Progenitor cell of endocrine pancreas (in vitro differentiated cells): ENCODE measurements at places on chromosomes 16 and 17.

DNA sequence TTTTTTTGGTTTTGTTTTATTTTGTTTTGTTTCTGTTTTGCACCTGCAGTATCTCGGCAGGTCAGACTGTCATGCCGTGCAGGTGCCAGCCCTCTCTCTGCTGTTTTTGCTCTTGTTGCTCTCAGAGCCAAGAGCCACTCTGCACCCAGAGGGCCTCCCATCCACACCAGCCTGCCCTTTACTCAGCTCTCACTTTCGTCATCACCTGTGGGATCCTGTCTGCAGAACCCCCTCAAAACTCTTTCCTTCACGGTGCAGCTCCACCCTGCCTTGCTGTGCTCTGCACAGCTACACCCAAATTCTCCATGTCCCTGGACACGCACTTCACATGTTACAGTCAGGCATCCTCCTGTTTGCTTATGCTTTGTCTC is 2.6 kb downstream of the AOC3 start:
- DNase-seq: no peak

GRCh38 chr17:59798111-59798510 is 90.7 kb downstream of the VMP1 start:
- DNase-seq: no peak

DNA sequence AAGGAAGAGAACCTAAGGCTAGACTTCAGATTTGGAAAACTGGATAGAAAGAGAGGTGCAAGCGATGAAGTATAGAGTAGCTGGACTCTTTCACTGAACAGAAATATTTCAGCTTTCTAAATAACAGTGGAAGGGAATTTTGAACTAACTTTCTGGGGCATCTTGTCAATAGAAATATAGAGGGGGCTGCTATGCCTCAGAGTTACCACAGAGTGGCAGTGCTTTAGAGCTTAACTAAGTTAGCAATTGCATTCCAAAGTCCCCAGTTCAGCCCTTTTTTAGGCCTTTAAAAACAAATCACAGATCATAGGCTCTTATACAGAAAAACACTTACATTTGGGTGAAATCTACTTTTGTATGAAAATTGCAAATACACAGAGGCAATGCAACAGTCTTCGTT is 154.2 kb upstream of the CDH8 start:
- no peak for DNase-seq

DNA sequence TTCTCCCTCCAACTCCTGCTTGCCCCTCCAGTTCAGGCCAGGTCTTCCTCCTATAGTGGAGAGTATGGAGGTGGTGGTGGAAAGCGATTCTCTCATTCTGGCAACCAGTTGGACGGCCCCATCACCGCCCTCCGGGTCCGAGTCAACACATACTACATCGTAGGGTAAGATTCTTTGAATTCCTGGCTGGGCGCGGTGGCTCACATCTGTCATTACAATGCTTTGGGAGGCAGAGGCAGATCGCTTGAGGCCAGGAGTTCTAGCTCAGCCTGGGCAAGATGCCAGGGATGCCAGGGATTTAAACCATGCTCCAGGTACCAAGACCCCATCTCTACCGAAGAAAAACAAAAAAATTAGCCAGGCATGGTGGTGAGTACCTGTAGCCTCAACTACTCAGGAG is 1.4 kb downstream of the ZG16 start:
- DNase-seq: no peak

- no peak for DNase-seq
These were observed 2.1 kb downstream of the CLDN7 start for GRCh38 chr17:7260151-7260550.

DNA sequence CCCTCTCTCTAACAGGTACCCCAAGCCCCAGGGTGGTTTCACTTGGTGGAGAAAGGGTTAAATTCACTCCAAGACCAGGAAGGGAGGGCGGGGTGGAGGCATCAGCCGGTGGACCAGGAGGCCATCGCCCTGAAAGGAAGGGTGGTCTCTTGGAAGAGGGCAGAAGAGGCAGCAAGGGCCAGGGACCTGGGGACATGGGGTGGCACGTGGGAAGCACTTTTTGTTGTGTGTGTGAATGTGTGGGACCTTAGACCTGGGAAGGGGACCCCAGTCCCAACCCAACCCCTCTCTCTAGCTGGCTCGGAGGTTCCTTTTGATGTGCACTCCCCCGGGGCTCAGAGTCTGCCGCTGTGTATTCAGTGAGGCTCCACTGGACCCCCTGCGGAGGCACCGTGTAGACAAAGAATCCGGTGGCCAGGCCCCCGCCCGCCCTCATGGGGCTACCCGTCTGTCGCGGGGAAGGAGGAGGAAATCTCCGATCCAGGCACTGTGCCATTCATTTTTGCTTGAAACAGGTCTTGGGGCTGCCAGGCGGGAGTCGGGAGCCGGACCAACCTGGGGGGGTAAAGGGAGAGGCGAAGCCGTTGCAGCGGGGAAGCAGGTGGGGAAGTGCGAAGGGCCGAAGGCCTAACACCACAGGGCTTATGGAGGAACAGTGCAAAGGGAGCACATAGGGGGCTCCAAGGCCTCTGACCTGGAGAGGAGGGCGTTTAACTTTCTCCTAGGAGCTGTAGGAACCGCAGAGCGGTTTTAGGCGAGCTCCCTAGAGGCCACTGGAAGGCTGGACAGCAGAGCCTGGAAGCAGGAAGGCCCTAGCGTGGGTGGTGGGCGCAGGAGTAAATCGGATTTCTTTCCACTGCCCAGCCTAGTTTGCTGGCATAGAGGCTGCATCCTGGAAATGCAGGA is 3.2 kb upstream of the WNT3 start:
- no peak for DNase-seq

GRCh38 chr17:61118871-61119270 is 280.8 kb upstream of the TBX2 start:
- DNase-seq: no peak

DNA sequence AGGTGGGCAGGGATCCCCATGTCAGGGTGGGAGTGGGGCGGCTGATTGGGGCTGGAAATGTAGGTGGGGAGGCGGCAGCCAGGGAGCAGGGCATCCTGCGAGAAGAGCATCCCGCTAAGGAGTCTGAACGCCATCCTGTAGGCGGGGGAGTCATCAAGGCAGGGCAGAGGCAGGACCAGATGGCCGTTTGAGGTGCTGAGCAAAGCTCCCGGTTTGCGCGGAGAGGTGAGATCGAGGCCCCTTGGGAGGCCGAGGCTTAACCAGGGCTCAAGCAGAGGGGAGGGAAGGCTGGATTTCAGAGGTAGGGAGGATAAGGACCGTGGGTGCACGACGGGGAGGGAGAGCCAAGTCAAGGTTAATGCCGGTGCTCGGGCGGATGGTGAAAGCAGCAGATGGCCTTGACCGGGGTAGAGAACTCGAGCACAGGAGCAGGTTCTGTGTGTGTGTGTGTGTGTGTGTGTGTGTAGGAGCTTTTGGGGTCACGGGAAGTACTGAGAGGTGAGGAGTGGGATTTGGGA is 472 bp upstream of the NME2 start:
- DNase-seq: peak; percentile 12
